AG09319 (cell line): ENCODE measurements at places on chromosomes 2 and 18.

DNA sequence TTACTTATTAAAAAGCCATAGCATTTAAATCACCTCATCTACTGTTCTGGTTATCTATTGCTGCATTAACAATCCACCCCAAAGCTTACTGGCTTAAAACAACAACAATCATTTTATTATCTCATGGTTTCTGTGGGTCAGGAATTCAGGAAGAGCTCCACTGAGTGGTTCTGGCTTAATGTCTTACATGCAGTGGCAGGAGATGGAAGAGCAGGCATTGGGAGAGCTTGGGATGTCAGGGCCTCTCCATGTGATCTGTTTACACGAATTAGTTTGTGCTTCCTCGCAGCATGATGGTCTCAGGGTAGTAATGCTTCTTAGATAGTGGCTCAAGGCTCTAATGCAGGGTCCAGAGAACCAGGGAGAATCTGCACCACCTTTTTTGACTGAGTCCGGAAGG is 14.4 kb upstream of the REL start:
- no peak for DNase-seq

GRCh38 chr2:1045109-1045508 is 94.5 kb downstream of the SNTG2 start:
- DNase-seq, result no peak

- DNase-seq, result no peak
These were observed 18.5 kb upstream of the LRATD1 start for GRCh38 chr2:14614017-14614416.

DNA sequence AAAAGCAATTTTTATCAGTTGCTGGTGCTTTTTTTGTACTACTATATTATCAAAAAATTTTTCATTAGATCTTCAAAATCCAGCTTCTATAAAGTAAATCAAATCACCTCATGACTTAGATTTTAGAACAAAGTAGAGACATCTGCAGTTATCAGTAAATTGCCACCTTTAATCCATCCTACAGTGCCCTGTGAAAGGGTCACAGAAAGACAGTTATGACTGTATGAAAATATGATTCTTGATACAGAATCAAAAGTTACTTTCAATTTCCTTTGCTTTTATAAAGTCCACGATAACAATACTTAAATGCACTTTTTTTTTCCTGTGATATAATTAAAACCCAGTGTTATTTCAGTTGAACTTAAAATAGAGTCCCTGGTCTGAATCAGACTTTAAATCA is 61.4 kb downstream of the PRPF40A start:
- DNase-seq, result no peak

DNA sequence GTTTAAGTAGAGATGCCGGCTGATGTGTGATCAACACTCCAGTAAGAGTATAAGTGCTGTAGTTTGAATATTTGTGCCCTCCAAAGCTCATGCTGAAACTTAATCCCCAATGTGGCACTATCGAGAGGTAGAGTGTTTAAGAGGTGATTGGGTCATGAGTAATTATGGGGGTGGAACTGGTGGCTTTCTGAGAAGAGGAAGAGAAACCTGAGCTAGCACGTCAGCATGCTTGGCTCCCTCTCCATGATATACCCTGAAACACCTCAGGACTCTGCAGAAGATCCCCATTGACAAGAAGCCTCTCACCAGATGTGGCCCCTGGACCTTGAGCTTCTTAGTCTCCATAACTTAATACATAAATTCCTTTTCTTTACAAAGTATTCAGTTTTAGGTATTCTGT is 584.8 kb downstream of the TSN start:
- DNase-seq, result no peak

GRCh38 chr2:117065912-117066311 is 748.6 kb upstream of the DDX18 start:
- no peak for DNase-seq

- peak; percentile 80 for DNase-seq
These were observed 337.3 kb downstream of the OSR1 start for GRCh38 chr2:19021100-19021476.

DNA sequence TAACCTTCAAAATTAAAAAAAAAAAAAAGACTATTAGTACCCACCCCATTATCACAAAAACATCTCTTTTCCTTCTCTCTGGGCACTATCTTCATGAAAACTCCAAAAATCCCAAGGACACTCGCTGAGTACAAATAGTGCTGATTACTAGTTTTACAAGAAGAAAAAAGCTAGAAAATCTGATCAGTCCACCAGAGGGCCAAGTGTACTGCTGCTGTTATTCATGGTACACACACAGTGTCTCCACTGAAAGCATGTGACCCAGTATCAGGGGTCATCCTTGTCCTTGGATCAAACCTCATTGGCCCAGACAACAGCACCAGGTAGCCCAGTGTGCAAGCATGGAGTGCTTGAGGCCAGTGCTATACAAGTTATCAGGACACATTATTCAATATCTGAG is 382.7 kb upstream of the KLHL29 start:
- DNase-seq, result no peak
